ENCODE measurements at places on chromosomes 13 and 19.
A peak's percentile ranks its signal among the peaks of the same experiment; 100 is the strongest.

DNA sequence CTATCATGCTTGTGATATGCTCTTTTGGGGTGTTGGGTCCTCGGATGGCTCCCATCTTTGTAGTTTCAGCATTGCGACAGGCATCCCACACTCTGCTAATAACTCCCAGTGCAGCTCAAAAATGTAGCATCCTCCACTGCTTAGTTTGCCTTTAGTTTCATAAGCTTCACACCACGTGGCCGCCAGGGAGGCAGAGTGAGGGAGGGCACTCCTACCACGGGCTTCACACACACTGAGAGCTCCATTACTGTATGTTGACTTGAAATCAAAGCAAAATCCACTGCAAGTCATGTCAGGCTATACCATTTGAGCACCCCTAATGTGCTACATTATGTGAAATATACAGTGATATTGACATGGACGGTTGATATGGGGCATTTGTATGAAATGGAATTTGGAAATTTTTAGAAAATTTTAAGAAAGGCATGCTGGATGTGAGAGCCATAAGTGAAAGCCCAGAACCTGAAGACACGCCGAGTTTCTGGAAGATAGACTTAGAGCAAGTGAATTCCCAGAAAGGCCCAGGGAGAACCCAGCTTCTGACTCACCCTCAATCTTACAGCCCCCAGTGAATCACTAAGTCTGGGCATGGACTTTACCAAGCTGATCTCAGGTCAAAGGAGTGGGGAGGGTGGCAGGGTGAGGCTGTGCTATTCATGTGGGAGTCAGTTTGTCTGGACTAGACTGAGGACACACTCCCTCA lies 94.1 kb downstream of the HSPH1 start:
- DNase-seq: peak; percentile 46

GRCh38 chr19:43306097-43306496 lies 36.8 kb upstream of the PSG9 start:
- no peak for DNase-seq

GRCh38 chr19:3823350-3823713 lies 37.2 kb upstream of the MATK start:
- DNase-seq: no peak

- DNase-seq: no peak
Measured at GRCh38 chr19:42290523-42291434, 11.2 kb upstream of the PRR19 start.

DNA sequence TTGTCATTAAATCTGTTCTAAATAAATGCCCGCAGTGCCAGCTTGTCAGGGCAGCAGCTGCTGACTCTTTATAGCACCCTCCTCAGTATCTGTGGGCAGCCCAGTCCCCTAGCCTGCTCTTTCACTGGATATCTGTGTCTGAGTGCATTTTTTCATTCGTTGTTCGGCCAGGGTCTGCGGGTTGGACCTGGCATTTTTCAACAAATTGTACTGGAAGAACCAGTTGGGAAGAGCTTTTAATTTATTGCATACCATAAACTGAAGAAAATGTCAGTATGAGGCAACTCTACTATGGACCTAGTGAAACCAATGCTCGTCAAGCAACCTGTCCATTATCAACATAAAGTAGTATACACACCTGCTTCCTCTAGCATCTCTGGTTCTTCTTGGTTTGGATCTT lies 8.6 kb downstream of the NLRP13 start:
- no peak for DNase-seq
